Vagina (tissue), 2 donors: ENCODE measurements at places on chromosomes 7 and 10. TPM values are rescaled to one million over a fixed set of nuclear protein-coding genes. Genes with fewer than 3 reads are reported as not detected.
A peak's percentile ranks its signal among the peaks of the same experiment; 100 is the strongest.

GRCh38 chr7:81645435-81645834 is 124.4 kb downstream of the HGF start:
- no peak for DNase-seq
- H3K27me3 ChIP-seq: no peaks in the 10 kb centered on the region
- no peaks in the 10 kb centered on the region for H3K4me1 ChIP-seq
- H3K36me3 ChIP-seq: no peaks in the 10 kb centered on the region

The SRRM3 gene
- total RNA-seq: 9.8 TPM

The ANKRD30A gene
- not detected for total RNA-seq

- no peak overlapping the region for H3K27ac ChIP-seq
- peaks cover 23% of the 10 kb centered on the region for H3K4me1 ChIP-seq
- no peaks in the 10 kb centered on the region for H3K27me3 ChIP-seq
Measured at GRCh38 chr7:81004098-81004497, 85.2 kb upstream of the SEMA3C start.

The RADIL gene
- 16.5 TPM for total RNA-seq

The HOXA4 gene
- 0.98 TPM for total RNA-seq

The PLXNA4 gene
- 14.0 TPM for total RNA-seq

DNA sequence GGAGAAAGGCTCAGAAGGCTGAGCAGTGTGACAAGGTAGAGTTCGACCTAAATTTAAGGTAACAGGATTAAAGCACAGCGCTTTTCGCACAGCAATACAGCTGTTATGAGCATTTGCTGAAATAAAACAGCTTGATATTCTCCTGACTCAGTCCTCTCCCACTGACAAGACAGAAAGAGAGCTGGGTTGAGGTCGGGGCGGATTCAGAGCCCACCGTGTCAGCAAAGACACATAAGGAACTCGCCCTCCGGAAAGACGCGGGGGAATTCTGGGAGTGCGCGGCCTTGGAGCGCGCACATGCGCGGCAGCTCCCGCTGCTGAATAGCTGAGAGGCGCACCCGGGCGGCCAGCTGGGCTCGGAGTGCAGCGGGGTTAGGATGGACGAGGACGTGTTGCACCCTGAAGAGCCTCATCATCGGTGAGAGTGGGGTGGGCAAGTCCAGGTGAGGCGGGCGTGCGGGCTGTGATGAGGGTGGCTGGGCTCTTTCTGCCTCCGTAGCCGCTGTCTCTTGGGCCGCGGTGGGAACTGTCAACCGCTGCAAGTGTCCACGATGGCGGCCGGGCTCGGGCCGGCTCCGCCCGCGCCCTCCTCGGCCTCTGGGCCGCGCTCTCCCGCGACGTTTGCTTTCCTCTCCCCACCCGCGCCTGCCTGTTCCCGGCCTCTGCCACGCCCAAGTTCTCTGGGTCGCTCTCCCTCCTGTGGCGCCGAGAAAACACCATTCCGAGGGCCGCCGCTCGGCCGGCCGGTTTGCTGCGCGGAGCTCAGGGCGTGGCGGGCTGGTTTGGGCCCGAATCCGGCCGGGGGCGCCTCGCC is 120.6 kb downstream of the LYZL1 start:
- no peak for DNase-seq
- peak overlapping the region; percentile 97 for H3K27ac ChIP-seq
- H3K27me3 ChIP-seq: no peaks in the 10 kb centered on the region
- peaks cover 49% of the 10 kb centered on the region for H3K4me1 ChIP-seq
- no peaks in the 10 kb centered on the region for H3K36me3 ChIP-seq

DNA sequence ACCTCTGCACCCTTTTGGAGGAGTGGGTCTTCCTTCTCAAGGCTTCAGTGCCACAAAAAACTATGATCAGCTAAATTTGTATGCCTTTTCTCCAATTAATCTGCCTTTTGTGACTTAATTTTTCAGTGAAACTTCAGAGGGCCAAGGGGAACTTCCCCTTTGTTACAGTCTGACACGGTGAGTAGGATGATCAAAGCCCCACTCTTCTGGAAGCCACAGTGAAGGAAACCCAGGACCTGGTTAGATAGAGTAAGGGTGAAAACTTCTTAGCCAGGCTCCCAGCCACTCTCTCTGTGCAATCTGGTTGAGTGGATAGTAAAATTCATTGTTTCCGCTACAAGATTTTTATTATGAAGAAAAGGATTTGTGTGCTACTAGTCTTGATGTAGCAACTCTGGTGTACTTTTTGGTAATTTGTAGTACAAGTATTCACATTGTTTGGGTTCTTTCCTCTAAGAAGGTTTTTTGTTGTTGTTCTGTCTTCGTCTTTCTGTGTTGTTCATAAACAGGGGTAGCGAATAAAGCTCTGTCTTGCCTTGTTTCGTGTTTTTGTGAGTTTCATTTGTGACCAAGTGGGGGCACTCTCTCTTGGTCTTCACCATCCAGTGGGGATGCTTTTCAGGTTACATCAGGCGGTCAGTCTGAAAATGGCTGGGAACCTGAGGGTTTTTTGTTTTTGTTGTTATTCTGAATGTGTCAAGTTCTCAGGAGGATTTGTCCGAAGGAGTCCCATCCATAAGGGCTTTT is 268.5 kb upstream of the NPSR1 start:
- no peak overlapping the region for H3K27ac ChIP-seq
- H3K27me3 ChIP-seq: no peaks in the 10 kb centered on the region
- H3K4me3 ChIP-seq: no peak overlapping the region
- no peaks in the 10 kb centered on the region for H3K36me3 ChIP-seq
- H3K4me1 ChIP-seq: no peaks in the 10 kb centered on the region

DNA sequence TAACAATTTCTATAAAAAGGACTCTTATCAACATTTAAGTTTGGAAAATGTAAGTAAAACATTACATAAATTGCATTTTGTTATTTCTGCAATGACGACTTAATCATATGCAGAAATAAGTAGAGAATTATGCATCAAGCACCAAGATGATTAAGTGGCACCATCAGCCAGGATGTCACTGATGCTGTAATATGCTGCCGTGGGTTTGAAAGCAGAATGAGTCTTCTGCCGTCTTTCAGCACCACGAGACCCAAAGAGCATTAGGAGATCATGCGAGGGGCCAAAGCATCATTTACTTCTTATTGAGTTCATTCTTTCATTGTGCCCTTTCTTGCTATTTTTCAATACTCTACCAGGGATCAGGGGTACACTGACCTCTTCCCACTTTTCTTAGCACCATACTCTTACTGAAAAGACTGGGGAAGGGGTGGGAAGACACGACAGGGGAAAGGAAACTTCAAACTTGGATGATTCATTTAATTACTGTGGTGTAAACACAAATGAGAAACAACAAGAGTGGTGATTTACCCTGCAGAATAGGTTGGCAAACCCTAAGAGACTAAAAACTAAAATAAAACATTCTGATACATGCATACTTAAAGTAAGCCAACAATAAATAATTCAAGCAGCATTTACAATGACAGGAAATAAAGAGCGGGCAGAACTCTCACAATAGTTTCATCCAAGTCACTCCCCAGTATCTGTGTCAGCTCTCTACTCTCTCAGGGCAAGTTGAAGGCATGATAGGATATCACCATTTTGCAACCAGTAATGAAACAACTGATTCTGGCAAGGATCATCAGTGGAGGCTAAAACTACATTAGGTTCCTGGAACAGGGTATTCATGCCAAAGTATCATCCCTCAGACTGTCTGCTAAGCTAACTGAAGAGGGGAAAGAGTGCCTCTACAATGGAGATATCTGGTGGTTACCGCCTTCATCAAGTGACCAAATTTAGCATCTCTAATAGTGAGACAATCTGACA is 70.8 kb downstream of the CUL2 start:
- H3K4me1 ChIP-seq: peaks cover 8% of the 10 kb centered on the region
- no peaks in the 10 kb centered on the region for H3K27me3 ChIP-seq
- no peak for DNase-seq
- H3K27ac ChIP-seq: no peak overlapping the region
- peaks cover 6% of the 10 kb centered on the region for H3K36me3 ChIP-seq

The TRPV5 gene
- total RNA-seq: not detected

The ADRA2A gene
- total RNA-seq: 14.2 TPM

The SLC39A12 gene
- total RNA-seq: not detected

The LEP gene
- total RNA-seq: 7.4 TPM

The CLDN4 gene
- 29.5 TPM for total RNA-seq

- H3K4me1 ChIP-seq: no peaks in the 10 kb centered on the region
- no peaks in the 10 kb centered on the region for H3K27me3 ChIP-seq
- no peak overlapping the region for H3K27ac ChIP-seq
- no peak overlapping the region for H3K4me3 ChIP-seq
Measured at GRCh38 chr7:96729820-96730219, 20.2 kb upstream of the SEM1 start.

DNA sequence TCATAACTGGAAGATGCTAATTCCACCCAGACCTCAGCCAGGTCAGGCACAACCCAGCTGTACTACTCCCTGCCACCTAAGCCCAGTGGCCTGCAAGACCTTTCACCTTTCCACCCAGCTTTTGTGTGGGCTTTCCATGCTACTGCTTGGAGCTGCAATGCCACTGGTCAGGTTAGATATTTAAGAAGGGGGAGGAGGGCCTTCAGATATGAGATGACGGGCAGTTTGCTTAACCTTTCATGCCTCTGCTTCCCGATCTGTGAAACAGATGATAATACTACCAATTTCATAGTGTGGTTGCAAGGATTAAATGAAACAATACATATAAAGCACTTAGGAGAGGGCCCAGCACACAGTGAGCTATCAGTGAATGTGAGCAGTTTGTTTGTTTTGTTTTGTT is 20.9 kb downstream of the STOX1 start:
- no peak for DNase-seq
- no peak overlapping the region for H3K4me3 ChIP-seq
- H3K4me1 ChIP-seq: no peaks in the 10 kb centered on the region
- H3K36me3 ChIP-seq: no peaks in the 10 kb centered on the region
- no peaks in the 10 kb centered on the region for H3K27me3 ChIP-seq

The IQUB gene
- total RNA-seq: 0.98 TPM

GRCh38 chr7:16347827-16348192 is 73.5 kb downstream of the CRPPA start:
- H3K4me1 ChIP-seq: peaks cover 7% of the 10 kb centered on the region
- H3K4me3 ChIP-seq: no peak overlapping the region
- no peaks in the 10 kb centered on the region for H3K36me3 ChIP-seq
- no peak overlapping the region for H3K27ac ChIP-seq

GRCh38 chr10:11165591-11166543 is 148.2 kb downstream of the CELF2 start:
- peak overlapping the region; percentile 86 for H3K27ac ChIP-seq
- H3K4me3 ChIP-seq: peak overlapping the region; percentile 66
- no peaks in the 10 kb centered on the region for H3K27me3 ChIP-seq
- H3K4me1 ChIP-seq: peaks cover 20% of the 10 kb centered on the region

GRCh38 chr10:116168329-116168728 is 104.7 kb downstream of the GFRA1 start:
- H3K4me1 ChIP-seq: no peaks in the 10 kb centered on the region
- H3K27me3 ChIP-seq: no peaks in the 10 kb centered on the region
- no peak for DNase-seq

The TAS2R41 gene
- total RNA-seq: not detected

DNA sequence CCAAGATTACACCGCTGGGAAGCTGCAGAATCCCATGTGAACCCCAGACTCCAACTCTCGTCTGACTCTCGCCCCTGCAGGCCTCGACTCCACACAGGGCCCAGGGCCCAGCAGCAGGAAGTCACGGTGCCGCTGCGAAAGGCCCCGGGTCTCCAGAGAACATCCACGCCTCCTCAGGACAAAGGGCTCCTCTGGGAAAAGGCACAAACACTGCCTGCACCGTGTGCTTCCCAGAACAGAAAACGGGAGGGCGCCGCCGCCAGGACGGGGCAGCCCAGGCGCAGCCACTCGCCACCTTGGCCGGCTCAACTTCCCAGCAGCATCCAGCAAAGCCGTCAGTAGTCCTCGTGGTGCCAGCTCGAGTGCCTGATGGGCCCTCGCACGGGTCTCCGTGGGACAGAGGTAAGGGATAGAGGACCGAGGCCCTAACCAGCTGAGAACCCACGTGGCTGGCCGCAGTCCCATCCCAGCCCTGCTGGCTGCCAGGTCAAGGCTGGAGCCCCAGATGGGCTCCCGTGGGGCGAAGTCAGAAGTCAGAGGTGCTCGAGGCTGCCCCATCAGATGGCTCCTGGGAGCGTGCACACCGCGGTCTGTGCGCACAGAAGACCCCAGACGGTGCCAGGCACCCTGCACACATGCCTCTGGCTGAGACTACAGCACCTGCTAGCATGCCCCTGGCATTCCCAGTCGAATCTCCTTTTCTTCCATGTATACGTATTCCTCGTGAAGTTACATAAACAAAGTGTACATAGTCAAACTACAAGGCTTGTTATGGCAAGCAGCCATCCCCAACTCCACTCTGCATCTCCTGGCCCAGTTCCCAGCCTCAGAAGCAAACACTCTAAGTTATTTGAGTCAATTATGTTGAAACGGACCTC is 60.2 kb downstream of the MAD1L1 start:
- no peak for DNase-seq
- H3K4me3 ChIP-seq: no peak overlapping the region
- peaks cover 14% of the 10 kb centered on the region for H3K4me1 ChIP-seq
- H3K27me3 ChIP-seq: no peaks in the 10 kb centered on the region

DNA sequence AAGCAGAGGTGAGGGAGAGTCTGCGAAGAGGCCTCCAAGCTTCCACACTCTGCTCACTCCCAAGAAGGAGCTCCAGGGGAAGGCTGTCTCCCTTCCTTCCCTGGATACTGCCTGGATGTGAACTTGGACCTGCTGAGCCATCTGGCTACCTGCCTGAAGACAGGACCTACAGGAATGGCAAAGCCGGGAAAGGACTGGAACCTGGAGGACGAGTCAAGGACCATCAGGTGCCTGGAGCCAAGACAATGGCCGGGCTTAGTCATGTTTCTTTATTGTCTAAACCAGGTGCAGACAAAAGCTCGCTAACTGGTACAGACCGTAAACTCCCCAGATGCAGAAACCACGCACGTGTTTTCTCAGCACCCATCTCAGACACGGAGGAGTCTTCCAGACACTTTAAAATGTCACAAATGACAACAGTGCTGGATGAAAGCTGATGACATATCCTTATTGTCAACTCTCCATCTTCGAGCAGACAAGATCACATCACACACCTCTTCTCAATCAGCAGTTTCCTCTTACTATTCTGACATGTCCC is 12.1 kb downstream of the ASB13 start:
- no peak for DNase-seq
- no peaks in the 10 kb centered on the region for H3K27me3 ChIP-seq
- H3K4me1 ChIP-seq: peaks cover 9% of the 10 kb centered on the region

The CABCOCO1 gene
- not detected for total RNA-seq

The ZNF467 gene
- total RNA-seq: 13.3 TPM

The NODAL gene
- total RNA-seq: not detected

GRCh38 chr10:116307455-116307854 is 16.8 kb upstream of the CCDC172 start:
- H3K36me3 ChIP-seq: no peaks in the 10 kb centered on the region
- H3K27me3 ChIP-seq: no peaks in the 10 kb centered on the region
- H3K27ac ChIP-seq: no peak overlapping the region
- H3K4me3 ChIP-seq: no peak overlapping the region

GRCh38 chr10:72009051-72009424 is 44.8 kb downstream of the CHST3 start:
- H3K4me3 ChIP-seq: no peak overlapping the region
- H3K27ac ChIP-seq: peak overlapping the region; percentile 89
- DNase-seq: peak; percentile 95
- peaks cover 63% of the 10 kb centered on the region for H3K4me1 ChIP-seq
- no peaks in the 10 kb centered on the region for H3K36me3 ChIP-seq
